ENCODE measurements at places on chromosomes 11 and 22.

- no peak for DNase-seq
Measured at GRCh38 chr11:105754716-105755115, 144.8 kb downstream of the GRIA4 start.

GRCh38 chr11:121282886-121283502, 9.6 kb upstream of the SC5D start:
- DNase-seq, result no peak

DNA sequence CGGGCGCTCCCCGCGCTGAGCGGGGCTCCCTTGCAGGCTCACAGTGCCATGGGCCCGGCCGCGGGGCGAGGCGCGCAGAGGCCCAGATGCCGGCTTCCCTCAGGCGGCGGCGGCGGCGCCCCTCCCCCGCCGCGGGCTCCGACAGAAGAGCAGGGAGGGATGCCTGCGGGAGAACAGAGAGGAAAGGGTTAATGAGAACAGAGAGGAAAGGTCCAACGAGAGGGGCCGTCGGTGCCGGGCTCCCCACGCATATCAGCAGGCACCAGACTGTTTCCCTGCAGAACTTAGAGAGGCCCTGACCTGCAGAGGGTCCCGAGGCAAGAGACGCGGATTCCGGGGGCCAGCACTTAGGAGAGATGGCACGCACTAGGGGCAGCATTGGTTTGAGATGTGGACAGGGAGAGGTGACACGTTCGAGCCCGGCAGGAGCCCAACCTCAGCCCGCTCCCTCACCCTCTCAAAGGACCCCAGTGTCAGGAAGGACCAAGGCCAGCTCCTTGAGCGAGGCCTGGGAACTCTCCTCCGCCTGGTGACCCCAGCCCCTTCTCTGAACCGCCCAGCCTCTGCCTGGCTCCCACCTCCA, 9.1 kb downstream of the NRXN2 start:
- DNase-seq, result no peak

DNA sequence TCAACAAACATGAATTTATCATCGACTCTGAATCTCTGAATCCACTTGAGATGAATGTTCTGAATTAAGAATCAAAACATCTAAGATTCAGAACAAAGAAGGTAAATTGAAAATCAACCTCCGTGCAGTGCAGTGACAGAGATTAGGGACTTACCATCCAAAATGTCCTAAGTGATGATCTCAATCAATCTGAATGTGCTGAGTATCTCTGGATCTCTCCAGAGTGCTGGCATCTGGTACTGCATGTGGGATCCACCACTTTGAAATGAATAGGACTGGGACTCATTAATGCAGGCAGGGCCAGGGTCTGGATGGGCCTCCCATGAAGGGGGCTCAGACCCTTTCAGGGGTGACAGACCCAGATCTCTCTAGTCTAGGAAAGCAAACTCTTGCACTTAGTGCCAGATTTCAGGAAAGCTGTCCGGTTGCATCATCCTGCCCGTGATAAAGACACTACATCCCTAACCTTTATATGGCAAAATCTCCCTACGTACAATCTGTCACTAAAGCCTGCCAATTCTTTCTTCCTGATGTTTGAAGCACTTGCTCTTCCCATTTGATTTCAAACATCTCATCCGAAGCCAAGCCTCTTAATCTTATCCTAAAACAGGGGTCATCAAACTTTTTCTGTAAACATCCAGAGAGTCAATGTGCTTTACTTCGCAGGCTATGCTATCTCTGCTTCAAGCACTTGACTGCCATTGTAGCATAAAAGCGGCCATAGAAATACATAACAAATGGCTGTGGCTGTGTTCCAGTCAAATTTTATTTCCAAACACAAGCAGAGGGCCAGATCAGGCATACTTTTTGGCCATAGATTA, 263.3 kb downstream of the LARGE1 start:
- DNase-seq, result no peak

- DNase-seq, result no peak
Measured at GRCh38 chr11:72583177-72583553, 91.1 kb downstream of the PDE2A start.

DNA sequence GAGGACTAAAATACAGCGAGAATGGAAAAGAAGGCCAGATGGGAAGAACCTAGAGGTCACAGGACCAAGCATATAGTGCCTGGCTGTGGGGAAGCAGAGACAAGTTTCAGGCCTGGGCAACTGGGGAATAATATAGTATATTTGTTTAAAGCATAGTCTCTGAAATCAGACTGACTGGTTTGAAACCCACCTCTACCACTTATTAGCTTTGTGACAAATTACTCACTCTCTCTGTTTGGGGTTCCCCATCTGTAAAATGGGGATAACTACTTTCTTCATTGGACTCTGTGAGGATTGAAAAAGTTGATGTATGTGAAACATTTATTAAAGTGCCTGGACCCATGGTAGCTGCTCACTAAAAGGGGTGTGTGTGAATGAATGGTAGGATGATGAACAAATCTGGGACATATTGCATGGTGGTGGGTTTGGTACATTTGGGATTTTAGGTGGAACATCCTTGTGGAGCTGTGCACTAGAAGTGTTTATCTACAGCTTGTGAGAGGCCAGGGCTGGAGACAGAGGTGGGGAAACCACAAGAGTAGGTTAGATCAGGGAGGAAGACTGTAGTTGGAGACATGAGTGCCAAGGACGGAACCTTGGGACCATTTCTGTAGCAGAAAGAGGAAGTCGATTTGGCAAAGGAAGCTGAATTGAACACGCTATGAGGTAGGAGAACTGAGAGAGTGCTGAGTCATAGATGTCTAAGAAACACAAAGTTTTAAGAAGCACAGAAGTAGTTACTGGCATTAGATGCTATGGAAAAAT, 52.6 kb downstream of the SWAP70 start:
- no peak for DNase-seq

DNA sequence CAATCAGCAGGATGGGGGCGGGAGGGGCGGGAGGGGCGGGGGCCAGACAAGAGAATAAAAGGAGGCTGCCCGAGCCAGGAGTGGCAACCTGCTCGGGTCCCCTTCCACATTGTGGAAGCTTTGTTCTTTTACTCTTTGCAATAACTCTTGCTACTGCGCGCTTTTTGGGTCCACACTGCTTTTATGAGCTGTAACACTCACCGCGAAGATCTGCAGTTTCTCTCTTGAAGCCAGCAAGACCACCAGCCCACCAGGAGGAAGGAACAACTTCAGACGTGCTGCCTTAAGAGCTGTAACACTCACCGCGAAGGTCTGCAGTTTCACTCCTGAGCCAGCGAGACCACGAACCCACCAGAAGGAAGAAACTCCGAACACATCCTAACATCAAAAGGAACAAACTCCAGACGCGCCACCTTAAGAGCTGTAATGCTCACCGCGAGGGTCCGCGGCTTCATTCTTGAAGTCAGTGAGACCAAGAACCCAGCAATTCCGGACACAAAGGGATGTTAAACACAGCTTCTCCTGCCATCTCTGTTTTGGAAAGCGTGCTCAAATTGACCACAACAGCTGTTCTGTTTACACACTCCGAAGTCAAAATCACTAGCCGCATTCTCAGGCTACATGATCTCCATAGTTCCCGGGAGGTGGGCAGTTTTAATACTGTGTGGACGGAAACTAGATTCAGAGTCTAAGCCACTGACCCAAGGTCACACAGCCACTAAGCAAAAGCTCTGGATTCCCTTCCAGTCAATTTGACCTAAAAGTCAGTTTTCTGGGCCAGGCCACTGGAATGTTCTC, 11.9 kb downstream of the PLAAT2 start:
- DNase-seq, result no peak

- no peak for DNase-seq
Measured at GRCh38 chr22:27621486-27622070, 180.0 kb downstream of the MN1 start.

DNA sequence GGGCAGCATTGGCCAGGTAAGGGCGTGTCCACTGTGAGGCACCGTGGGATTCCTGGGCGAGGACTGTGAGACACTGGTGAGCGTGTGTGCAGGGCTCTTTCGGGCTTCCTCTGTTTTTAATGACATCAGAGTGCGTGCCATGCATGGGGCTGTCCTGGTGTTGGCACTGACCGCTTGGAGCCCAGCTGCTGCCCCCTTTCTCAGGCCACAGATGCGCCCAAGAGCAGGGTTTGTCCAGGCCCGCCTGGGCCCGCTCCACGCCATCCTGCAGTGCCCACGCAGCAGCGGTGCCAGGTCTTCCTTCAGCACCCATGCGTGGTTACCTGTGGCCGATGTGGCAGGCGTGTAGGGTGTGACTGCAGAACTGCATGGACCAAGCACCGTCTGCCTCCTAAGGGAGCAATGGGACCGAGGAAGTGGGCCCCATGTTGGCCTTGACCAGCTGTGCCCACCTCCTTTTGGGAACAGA, 72.3 kb upstream of the SEPTIN5 start:
- DNase-seq, result no peak

DNA sequence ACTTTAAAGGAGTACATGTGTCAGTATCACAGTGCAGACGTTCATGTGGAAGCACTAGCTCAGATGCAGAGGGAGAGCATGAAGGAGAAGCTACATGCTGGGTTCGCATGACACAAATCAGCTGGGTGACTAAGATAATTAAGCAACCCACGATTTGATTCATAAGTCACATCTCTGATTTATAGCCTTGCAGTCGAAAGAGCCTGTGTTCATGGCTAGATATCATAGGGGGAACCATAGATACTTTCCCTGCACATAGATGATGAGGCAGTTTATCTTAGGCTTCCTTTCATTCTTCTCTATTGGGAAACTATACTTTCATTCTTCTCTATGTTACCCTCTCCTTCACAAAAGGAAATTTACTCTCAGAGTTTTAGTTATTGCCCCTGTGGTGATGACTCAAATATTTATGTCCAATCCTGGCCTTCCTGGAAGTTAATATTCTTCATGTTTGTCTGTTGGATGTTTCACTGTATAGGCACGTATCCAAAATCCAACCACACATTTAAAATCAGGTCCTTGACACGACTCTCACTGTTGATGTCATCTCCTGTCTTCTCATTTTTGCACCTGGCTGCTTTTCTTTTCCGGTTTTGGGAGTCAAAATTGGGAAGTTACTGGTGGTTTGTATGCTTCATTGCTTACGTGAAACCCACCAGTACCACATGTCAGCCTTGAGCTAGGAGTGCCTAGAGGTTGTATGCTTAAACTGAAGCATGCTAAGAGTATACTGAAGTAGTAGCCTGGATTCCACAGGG, 56.3 kb upstream of the SLC5A12 start:
- DNase-seq, result no peak

DNA sequence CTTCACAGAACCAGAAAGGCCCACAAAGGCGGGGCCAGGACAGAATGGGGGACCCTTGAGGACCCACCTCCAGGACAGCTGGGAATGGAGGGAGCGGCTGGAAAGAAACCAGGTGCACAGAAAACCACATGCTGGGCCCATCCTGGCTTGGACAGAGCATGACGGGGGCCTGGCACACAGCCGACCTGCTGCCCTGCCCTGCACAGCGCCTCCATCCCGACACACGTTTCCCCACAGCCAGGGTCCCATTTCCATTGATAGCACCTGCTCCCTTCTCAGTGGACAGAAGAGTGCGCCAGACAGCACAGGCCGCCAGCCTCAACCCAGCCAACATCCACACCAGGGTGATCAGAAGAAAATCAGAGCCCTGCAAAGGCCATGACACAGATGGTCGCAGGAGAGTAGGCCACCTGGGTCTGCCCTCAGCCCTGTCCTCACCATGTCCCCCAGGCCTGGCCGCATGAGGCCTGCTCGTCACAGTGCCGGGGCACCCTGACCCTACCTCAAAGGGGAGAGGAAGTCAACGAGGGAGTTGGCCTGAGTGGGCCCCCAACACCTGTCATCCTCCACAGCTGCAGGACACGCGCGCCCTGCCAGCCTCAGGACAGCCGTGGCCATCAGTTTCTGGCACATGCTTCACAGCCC, 28.1 kb downstream of the BRD1 start:
- no peak for DNase-seq

DNA sequence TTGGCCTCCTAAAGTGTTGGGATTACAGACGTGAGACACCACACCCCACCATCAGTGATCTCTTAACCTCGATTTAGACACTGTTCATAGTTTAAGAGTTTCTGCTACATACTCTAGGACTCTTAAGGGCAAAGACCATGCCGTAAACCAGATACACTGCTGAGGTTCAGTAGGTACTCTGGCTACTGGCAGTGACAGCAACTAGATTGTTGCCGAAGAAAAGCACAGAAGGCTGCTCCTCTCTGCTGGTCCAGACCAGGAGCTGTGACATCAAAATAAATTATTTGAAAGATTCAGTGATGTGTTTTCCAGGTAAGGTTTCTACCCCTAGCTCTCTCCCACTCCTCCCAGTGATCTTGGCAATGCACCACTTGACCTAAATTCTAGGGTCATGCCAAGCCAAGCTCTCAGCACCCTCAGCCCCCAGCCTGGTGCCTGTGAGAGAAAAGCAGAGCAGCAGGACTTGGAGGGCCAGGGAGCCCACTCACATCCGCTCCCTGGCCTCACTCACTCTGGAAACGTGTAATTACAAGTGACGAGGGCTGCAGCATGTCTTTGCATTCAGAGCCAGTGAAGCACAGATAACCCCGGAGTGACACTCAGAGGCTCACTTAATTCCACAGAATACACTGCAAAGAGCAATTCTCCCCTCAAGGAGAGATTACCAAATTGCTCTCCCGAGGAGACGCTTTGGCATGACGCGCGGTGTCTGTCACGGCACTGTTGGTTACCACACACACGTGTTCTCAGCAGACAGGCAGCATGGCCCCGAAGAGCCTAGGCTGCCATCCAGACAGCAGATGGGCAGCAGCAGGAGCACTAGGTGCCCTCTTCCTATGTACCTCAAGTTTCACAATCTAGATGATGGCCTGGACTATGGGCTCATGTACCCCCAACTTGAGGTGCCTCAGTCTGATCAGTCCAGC, 96.9 kb upstream of the PITPNB start:
- DNase-seq, result no peak

DNA sequence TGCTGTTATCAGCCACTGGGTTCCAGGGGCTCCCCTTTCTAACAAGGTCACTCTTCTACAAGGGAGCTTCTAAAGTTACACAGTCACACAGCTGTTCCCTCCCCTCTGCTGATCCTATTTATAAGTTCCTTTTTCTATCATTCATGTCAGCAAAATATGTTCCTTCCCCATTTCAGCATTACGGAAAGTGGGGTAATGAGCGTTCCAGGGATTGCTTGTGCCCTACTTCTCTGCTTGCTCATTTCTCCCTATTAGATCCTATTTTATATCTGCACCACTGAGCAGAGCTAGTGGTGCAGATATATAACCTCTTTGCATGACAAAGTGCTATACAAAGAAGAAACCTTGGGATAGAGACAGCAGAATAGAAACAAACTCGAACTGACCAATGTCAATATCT, 22.7 kb upstream of the PLEKHB1 start:
- DNase-seq, result no peak

DNA sequence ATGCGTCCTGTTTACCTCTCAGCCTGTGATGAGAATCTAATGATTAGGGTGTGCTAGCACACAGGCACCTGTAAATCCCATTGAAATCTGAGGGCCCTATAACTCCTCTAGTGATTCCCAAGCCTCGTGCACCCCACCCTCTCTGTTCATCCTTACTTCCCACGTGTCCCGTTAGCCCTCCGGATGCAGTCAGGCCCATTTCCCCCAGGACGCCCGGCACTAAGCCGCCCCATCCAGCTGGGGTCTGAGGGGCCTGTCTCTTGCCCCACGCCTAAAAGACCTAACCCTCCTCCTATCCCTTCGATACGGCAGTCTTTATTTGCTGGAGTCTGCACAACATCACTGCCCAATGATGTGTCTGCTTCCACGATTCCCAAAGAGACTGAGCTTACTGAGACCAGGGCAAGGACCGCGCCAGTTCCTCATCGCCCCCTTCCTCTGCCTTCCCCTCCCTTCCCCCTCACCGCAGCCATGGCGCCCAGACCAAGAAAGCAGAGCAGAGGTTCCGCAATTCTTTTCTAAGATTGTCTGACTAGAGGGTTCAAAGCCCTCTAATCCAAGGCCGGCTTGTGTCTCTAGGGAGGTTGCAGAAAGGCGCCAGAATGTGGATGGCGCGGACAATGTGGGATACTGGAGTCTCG, 1.1 kb upstream of the FADS2 start:
- DNase-seq, result no peak

GRCh38 chr11:17386331-17387084, 2.0 kb downstream of the KCNJ11 start:
- peak; percentile 10 for DNase-seq

Data from CD4-positive, alpha-beta T cell treated with Interleukin-6 at 100 ng/mL for 8 hours (primary cell).